ENCODE measurements at places on chromosomes 12 and 14. TPM values are rescaled to one million over a fixed set of nuclear protein-coding genes. Genes with fewer than 3 reads are reported as not detected.

SLC10A1 gene
- not detected for total RNA-seq

KCNH3 gene
- total RNA-seq: 0.08 TPM

SOX5 gene
- 12.8 TPM for total RNA-seq

GYS2 gene
- total RNA-seq: not detected
